ENCODE measurements at places on chromosomes 1 and 21.

GRCh38 chr1:27787895-27788294 lies 14.9 kb downstream of the STX12 start:
- DNase-seq, result no peak

DNA sequence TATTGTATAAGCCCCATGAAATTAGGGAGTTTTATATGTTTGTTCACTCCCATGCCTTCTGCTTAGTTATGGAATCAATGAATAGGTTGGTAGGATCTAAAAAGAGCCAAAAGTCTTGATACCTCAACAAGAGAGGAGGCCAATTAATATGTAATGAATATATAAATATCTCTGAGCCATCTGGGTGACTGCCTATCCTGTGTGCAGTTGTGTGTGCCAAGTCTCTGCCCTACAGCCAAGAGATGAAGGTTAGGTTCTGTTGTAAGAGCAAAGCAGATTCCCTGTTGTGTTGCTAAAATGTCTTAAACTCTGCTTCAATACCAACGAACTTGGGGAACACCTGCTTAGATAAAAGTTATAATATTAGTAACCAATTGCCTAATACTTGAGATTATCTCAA lies 61.8 kb upstream of the GORAB start:
- DNase-seq, result no peak

- DNase-seq, result no peak
Measured at GRCh38 chr1:179779645-179780272, 36.7 kb downstream of the FAM163A start.

DNA sequence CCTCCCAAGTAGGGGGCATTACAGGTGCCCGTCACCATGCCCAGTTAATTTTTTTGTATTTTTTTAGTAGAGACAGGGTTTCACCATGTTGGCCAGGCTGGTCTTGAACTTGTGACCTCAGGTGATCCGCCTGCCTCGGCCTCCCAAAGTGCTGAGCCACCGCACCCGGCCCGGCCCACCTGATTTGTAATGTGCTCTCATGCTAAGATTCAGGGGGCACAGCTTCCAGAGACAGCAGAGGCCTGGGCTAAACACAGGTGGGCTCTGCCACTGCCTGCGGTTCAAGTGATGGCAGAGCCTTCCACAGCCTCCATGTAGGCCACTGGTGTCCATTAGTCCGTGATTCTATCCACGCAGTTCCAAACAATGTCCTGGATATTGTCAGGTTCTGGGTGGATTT lies 98.4 kb downstream of the PDE9A start:
- no peak for DNase-seq

GRCh38 chr21:33864150-33864549 lies 51.5 kb downstream of the ATP5PO start:
- no peak for DNase-seq

DNA sequence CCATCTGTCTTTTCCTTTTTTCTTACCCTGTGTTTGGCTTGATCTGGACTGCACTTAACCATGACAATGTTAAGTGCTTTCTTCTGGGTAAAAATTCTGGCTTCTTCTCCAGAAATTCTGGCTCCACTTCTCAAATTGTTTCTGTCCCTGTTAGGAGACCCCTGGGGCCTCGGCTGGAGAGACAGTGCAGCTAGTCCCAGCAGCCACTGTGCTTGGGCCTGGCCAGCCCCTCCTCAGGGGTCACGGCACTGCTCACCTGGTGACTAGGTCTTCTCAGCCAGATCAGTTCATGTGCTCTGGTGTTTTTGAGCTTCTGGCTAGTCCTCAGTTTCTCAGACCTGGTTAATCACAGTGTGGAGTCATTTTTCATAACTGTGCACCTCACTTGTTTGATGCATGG lies 72.4 kb downstream of the ADARB1 start:
- DNase-seq, result peak; percentile 4

- peak; percentile 78 for DNase-seq
Measured at GRCh38 chr1:35883635-35884101, 659 bp downstream of the AGO1 start.

All from liver (tissue), 10 donors.